ENCODE measurements at places on chromosomes 5 and 9. TPM values are rescaled to one million over a fixed set of nuclear protein-coding genes. Genes with fewer than 3 reads are reported as not detected.

DNA sequence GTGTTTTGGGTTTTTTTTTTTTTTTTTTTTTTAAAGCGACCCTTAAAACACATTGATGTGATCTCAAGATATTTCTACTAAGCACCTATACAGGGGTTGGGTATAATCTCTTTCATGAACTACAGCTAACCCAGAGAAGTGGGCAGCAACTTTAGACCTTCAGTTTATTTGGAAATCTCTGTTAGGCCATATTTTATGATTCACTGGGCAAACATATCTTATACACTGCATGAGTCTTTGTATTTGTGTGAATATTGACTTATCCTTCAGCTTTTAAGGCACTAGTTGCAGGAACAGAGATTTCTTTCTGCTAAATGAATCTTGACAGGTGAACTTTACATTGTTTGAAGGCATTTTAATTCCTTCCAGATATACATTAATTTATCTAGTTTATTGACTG, 194.4 kb downstream of the ARRDC3 start:
- DNase-seq, result no peak

DNA sequence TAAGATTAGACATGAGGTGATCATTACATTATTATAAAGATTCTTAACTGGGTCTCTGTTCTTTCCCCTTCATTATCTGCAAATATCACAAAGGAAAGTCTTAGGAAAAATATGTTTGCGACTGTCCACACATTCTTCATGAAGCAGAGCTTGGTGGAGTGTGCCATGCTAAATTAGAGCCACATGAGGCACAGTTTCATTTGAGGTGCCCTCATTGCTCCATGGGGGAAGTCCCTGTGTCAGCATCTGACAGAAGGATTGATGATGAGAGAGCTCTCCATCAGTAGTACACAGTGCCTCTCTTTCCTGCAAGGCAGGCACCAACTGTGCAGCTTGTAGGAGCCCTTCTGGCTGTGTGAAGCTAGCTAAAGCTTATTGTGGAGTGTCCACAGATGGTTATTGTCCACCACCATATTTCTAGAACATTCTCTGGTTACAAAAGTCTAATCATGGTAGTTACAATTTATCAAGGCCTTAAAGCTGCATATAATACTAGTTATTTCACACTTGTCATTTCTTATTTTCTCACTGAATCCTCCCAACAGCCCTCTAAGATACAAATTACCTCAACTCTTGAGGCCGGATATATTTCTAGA, 63.9 kb downstream of the C9orf152 start:
- DNase-seq, result no peak

DNA sequence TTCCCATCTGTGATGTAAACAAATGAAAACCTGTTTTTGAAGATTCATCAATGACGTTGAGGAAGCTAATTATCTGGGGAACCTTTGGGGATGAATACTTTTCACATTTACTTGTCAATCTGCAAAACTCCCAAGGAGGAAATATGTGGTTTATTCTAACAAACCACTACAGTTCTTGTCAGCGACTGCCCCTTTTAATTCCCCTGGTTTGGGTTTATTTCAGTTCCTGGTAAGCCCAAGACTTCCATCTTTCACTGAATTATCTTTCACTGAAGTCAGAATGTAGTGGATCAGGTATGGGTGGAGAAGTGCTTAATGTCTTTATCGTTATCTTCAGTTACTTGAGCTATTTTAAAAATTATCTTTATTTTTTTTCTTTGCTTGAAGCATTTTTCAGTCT, 40.2 kb downstream of the TLR4 start:
- no peak for DNase-seq

GRCh38 chr9:109733690-109734089, 46.3 kb upstream of the PALM2AKAP2 start:
- no peak for DNase-seq

The FRMD3 gene
- polyA plus RNA-seq, result 1.1 TPM

GRCh38 chr9:72443855-72444254, 77.6 kb upstream of the TMC1 start:
- DNase-seq, result no peak

DNA sequence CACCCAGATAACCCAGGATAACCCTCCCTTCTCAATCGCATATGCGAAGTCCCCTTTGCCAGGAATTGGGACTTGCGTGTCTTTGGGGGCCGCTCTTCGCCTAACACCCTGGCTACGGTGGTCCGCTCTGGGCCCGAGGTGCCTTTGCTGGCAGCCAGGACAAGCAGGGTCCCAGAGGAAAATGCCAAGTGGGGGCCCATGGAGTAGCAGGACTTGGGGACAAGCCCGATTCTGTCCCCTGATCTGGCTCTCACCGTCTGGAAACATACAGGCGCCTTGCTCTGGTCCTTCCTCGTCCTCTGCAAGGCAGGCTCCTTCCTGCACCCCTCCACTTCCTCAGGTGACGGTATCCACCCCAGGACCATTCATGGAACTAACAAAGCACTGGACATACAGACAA, 78.1 kb upstream of the UNC5A start:
- no peak for DNase-seq

The PTGES gene
- not detected for polyA plus RNA-seq

GRCh38 chr5:42974536-42974935, 65.6 kb downstream of the ANXA2R start:
- no peak for DNase-seq

- no peak for DNase-seq
Measured at GRCh38 chr9:4982721-4983482, 2.2 kb upstream of the JAK2 start.

The FOXD4L6 gene
- not detected for polyA plus RNA-seq

The UGT3A2 gene
- not detected for polyA plus RNA-seq

DNA sequence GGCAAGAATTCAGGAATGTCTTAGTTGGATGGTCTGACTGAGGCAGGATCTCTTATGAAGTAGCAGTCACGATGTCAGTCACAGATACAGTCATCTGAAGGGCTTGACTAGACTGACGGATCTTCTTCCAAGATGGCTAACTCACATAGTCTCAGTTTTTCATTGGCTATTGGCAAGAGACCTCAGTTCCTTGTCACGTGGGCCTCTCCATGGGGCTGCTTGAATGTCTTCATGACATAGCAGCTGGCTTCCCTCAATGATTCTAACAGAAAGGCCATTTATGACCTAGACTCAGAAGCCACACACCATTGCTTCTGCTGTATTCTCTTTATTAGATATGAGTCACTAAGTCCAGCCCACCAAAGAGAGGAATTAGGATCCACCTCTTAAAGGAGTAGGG, 4.7 kb downstream of the APC start:
- no peak for DNase-seq

DNA sequence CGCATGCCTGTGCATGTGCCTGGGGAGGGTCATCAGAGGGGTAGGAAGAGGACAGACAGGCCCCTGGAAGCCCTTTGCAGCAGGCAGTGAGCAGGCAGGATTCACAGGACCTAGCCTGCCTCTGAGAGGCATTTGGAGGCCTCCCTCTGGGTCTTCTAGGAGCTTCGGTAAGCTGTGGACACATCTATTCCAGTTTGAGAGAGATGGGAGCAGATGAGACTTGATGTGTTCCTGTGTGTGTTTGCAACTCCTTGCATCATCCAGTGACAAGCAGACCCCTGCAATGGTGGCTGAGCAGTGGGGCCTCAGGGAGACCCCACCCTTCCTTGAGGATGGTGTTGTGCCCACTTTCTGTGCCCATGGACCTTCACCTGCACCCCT, 64.0 kb downstream of the GADD45G start:
- DNase-seq, result no peak

The ADAMTS12 gene
- polyA plus RNA-seq, result not detected

The ANKRD18A gene
- 0.20 TPM for polyA plus RNA-seq

- no peak for DNase-seq
Measured at GRCh38 chr9:113795811-113796392, 80.2 kb upstream of the ZNF618 start.

Data from naive thymus-derived CD4-positive, alpha-beta T cell (primary cell).